Activated T-cell treated with anti-CD3 and anti-CD28 coated beads for 4 hours (primary cell): ENCODE measurements at places on chromosomes 6 and 20.

- no peak for DNase-seq
Measured at GRCh38 chr6:45678285-45678607, 300.5 kb upstream of the SUPT3H start.

DNA sequence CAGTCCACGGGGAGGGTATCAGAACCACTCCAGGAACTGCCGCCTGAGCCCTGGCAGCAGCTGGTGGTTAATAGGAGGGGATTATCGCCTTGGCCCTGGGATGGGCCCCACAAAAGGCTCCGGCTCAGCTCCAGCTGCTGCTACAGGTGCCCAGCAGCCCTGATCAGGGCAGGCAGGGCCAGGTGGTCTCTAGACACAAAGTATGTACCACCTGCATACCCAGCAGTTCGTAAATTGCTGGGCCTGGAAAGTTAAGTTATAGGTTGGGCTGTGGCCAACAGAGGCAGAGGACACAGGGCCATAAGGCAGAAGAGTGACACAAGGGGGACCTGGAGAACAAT is 35.1 kb downstream of the RRBP1 start:
- no peak for DNase-seq

- no peak for DNase-seq
Measured at GRCh38 chr6:101926149-101926925, 532.8 kb downstream of the GRIK2 start.

DNA sequence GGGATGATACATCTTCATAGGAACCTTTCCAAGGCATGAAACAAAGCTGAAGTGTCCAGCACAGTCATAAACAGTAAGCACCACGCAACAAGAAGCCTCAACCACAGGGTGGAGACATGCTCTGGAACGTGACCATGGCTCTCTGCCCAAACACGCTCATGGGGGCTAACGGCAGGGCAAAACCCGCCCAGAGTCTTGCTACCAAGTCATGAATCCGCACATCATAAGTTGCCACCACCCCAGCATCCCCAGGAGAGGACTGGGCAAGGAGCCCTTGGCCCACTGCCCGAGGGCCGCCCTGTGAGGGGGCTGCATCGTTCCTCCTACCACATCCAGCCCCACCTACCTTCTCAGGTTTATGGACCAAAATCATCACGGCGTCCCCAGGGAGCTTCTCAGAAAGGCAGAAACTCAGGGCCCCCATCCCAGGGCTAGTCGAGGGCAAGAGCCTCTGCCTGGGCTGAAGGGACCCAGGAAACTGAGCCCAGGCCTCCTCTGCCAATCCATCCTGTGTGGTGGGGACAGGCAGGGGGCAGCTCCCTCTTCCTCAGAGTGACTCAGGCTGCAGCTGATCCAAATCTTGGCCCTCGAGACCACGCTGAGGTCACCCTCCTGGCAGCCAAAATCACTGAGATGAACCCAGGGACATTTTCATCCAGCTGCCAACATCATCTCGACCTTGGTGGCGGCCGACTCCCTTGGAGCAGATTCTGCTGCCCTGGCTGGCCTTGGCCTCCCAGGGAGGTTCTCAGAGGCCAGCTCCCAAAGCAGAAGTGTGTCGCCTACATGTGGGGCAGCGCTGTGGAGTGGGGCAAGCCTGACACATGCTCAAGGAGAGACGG is 42.6 kb downstream of the BMP7 start:
- no peak for DNase-seq

- DNase-seq = no peak
Measured at GRCh38 chr6:71496018-71496721, 207.6 kb downstream of the OGFRL1 start.

- no peak for DNase-seq
Measured at GRCh38 chr20:39206899-39207564, 244.9 kb downstream of the DHX35 start.

DNA sequence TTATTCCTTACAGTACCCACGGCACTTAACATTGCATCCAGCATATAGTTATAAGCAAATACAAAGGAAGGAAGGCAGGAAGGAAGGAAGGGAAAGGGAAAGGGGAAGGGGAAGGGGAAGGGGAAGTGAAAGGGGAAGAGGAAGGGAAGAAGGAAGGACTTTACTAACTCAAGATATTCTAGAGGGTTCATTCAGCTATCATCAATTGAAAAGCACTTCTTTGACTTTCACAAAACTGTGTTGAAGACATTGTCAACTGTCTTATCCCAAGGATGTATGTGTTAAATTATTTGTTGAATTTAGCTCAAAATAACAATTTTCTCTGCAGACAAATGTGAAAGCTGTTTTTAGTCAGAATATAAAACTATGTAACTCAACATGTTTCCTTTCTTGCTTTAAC is 87.7 kb downstream of the EPM2A start:
- DNase-seq = no peak

DNA sequence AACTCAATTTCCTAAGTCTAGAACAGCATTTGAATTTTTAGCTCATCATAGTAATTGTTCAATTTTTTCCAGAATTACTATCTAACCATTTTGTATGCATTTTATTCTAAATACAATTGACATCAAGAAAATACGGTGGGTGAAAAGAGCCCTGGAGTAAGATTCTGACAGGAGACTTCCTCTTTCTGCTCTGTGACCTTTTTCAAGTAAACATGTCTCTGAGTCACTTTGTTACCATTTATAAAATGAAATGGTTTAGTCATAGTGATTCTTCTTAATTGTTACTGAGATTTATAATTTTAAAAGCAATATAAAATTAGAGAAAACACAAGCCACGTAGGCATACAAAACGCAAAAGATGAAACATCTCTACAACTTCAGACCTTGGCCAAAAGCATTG is 80.2 kb downstream of the PLCB1 start:
- no peak for DNase-seq

GRCh38 chr6:1479095-1479494 is 89.7 kb downstream of the FOXF2 start:
- DNase-seq = no peak

- no peak for DNase-seq
Measured at GRCh38 chr6:88454658-88455057, 288.5 kb upstream of the CNR1 start.

- DNase-seq = no peak
Measured at GRCh38 chr20:58407966-58408557, 19.0 kb downstream of the VAPB start.

- DNase-seq = no peak
Measured at GRCh38 chr6:29524444-29525310, 34.9 kb downstream of the UBD start.

GRCh38 chr6:17472653-17473183 is 79.3 kb downstream of the CAP2 start:
- no peak for DNase-seq

DNA sequence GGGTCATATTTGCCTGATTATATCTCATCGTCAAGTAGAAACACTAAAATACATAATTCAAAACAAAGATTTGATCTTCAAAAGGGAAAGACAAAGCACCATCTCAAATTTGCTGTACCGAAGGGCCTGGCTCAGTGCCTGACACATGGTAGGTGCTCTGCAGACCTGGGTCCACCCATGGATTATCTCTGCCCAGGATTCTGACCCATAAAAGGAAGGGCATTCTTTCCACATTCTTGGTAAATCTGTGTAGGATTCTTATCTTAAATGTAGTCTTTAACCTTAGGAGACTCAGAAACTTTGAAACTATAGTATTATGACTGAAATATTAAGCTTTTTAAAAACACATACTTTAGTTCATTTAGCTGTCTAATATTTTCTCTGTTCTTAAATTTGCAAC is 274.1 kb upstream of the FLRT3 start:
- DNase-seq = no peak

DNA sequence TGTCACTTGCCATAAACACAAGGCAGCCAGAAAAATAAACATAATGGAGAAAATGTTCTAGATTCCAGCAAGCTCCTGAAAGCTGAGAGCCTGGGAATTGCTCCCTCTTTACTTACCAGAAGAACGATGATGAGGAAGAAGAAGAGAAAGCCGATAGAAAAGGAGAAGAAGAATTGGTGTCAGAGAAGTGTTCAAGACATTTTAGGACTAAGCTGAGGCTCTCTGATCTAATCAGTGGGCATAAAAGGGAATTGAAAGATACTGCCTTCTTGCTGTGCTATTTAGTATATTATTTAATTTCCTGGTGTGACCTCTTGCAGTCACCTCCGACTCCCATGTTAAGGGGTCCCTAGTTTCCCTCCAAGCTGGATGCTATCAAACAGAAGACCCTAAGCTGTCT is 316.6 kb upstream of the JARID2 start:
- DNase-seq = no peak

DNA sequence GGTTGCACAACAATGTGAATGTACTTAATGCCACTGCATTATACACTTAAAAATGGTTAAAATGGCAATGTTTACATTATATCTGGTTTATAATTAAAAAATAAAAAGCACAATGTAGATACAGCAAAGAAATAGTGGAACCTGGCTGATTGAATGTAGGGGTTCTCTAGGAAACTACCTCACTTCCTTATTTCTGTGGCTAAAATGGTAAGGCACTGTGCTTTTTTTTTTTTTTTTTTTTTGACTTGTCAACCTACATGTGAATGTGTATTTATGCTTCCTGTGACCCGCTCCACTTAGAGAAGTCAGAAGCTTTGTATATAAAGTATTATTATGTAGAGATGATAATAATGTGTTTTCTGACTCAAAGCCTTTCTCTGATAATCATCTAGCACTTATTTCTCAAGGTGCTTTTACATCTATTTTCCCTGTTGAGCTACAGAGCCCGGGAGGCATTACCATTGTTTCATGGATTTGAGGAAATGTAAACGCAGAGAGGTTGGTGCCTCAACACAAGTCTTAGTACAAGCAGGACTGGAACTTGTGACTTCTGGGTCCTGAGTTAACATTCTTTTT is 55.0 kb downstream of the SOX4 start:
- DNase-seq = no peak

GRCh38 chr20:57103146-57103800 is 163.2 kb downstream of the BMP7 start:
- no peak for DNase-seq

GRCh38 chr6:16568128-16568527 is 193.1 kb downstream of the ATXN1 start:
- DNase-seq = no peak

DNA sequence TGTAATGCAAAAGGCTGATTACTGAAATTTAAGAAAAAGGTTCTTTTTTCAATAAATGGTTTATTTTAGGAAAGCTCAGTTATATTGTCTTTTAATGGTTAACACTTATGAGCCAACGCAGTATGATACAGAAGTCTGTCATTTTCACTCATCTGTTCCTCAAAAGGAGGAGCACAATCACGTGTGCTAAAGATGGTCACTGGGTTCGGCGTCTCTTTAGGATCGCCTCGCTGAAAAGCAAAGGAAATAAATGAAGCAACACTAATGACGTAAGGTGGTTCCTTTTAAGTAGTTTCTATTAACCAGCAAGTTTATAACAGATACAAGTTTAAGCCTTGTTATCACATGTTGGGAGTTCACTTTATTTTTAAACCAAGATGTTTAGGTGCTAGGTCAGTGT is 125.7 kb downstream of the MAP3K4 start:
- no peak for DNase-seq

- DNase-seq = no peak
Measured at GRCh38 chr6:169857343-169858292, 106.2 kb downstream of the ERMARD start.

GRCh38 chr6:130019326-130020072 is 1.1 kb downstream of the L3MBTL3 start:
- peak; percentile 32 for DNase-seq

DNA sequence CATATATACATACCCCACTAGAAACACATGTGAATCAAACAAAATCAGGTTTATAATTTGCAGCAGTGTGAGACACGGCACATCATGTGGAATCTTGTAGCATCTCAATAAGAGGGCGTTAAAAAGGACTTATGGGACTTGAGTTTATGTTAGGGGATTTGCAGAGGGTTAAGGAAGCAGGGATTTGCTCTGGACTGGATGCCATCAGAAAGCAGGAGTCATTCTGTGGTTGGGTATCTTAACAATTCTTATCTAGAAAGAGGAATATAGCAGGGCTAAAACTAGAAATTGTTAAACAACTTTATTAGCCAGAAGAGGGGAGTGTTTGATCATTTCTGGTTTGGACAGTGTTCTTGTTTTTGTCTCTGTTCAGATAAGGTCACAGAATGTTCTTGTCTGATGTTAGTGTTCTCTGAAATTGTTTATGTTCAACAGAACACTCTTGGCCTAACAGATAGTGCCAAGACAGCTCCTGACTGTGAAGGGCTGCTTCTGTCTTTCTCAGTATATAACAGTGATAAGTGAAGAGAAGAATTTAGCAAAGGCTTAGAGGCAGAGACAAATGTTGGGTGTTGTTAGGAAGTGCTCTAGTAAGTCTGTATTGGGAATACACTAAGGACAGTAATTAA is 39.2 kb downstream of the LIN28B start:
- DNase-seq = no peak

GRCh38 chr6:31041372-31041974 is 31.2 kb downstream of the MUC22 start:
- DNase-seq = no peak

- DNase-seq = no peak
Measured at GRCh38 chr6:33207552-33208090, 679 bp upstream of the RING1 start.

GRCh38 chr6:149755300-149756260 is 6.0 kb downstream of the PCMT1 start:
- DNase-seq = no peak

GRCh38 chr20:44633872-44634600 is 17.5 kb downstream of the ADA start:
- no peak for DNase-seq

- DNase-seq = no peak
Measured at GRCh38 chr6:87724983-87725811, 23.2 kb upstream of the AKIRIN2 start.

GRCh38 chr6:125984311-125984710 is 2.0 kb upstream of the TRMT11 start:
- no peak for DNase-seq

DNA sequence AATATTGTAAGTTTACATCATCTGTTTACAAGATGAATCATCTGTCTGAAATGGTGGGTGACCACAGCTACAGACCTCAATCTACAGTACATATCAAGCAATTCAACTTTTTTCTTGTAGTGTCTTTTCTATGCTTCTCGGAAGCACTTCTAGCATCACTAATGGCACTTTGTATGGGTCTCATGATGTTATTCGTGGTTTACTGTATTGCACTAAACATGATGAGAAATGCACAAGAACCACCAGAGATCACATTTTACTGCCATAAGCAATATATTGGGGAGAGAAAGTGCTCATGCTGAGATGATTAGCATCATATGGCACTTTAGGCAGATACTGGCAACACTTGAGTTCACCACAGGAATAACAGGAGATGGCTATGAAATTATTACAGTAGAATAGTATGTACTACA is 15.4 kb upstream of the BTBD3 start:
- no peak for DNase-seq
